Ammon's horn (tissue), 1 donor: ENCODE measurements at places on chromosomes 3 and 15.
A peak's percentile ranks its signal among the peaks of the same experiment; 100 is the strongest.

- DNase-seq: no peak
Observed at GRCh38 chr3:151751161-151751560, 17.4 kb downstream of the AADACL2 start.

- DNase-seq: peak; percentile 95
Observed at GRCh38 chr3:64224826-64225610, at the start of gene PRICKLE2. Gene PRICKLE2, minus strand, starts transcription at chr3:64225466. Its CDS starts 26,539 bp downstream, at chr3:64198927.

- DNase-seq: no peak
Observed at GRCh38 chr3:131474115-131474514, 28.7 kb downstream of the MRPL3 start.

GRCh38 chr3:160006282-160007163, 17.9 kb downstream of the IL12A start:
- peak; percentile 87 for DNase-seq

DNA sequence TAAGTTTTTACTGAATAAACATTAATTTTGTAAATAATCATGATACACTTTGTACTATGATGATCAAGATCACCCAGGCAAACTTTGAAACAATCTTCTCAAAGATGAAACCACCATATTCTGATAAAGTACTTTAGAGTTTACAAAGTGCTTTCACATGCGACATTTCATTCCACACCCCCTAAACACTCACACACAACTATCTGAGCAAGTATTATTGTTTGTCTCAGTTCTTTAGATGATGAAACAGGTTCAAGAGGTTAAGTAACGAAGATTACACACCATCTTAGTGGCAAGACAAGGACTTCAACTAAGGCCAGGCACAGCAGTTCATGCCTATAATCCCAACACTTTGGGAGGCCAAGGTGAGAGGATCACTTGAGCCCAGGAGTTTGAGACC, 37.6 kb downstream of the ZNF148 start:
- no peak for DNase-seq

- DNase-seq: no peak
Observed at GRCh38 chr15:42130246-42130986, 26.0 kb downstream of the PLA2G4F start.

- no peak for DNase-seq
Observed at GRCh38 chr3:43957553-43957952, 266.8 kb downstream of the ABHD5 start.

DNA sequence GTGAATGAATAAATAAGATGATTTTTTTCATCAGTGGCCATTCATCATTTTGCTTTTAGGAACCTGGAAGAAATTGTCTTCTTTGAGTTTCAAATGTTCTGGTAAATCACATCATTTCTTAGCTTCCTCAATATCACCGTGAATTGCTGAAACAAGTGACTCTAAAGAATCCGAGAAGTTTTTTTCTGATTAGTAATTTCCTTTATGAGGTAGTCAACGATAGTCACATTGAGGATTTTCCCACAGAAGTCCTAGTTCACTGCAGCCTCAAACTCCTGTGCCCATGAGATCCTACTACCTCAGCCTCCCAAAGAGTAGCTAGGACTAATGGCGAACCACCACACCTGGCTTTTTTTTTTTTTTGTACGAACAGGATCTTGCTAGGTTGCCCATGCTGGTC, 3.6 kb upstream of the TMPRSS7 start:
- DNase-seq: no peak

DNA sequence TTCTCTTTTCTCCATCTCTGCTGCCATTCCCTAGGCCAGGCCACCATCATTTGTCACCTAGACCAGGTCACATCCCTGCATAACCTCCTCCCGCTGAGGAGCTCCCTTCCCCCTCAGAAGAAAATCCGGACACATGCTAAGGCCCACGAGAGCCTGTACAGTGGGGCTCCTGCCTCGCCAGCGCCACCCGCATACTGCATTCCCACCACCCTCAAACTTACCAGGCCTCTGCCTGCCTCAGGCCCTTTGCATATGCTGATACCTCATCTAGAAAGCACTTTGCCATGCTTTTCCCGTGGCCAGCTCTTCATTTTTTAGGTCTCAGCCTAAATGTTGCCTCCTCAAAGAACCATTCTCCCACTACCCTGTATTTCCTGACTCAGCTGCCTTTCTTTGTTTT, 220.1 kb upstream of the CTDSPL start:
- DNase-seq: no peak

DNA sequence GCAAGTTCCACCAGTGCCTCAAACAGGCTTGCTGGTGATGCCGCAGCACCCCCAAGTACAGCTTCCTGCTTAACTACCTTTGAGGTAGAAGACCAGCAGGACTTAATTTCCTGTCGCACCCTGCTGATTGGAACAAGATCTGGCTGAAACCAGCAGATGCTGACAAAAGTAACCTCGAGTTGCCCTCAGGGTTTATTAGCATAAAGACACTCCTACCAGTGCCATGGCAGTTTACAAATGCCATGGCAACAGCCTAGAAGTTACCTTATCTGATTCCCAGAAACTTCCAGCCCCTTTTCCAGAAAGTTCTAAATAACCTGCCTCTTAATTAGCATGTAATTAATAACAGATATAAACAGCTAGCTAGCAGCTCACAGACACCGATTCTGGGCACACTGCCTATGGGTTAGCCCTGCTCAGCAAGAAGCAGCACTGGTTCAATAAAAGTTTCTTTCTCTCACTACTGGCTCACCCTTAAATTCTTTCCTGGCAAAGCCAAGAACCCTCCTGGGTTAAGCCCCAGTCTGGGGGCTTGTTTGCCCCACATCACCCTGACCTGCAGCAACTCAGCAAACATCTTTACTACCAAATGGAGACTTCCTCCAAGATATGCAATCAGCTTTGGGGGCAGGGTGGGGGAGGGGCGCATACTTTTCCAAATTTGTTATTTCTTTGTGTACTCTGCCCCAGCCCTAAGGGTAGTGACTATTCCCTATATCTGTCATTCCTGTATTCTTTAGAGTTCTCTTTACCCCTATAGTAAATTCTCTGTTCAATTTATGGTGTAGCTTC, 54.2 kb downstream of the MAP4 start:
- no peak for DNase-seq

- peak; percentile 25 for DNase-seq
Observed at GRCh38 chr15:25947323-25948314, 84.5 kb upstream of the ATP10A start.

DNA sequence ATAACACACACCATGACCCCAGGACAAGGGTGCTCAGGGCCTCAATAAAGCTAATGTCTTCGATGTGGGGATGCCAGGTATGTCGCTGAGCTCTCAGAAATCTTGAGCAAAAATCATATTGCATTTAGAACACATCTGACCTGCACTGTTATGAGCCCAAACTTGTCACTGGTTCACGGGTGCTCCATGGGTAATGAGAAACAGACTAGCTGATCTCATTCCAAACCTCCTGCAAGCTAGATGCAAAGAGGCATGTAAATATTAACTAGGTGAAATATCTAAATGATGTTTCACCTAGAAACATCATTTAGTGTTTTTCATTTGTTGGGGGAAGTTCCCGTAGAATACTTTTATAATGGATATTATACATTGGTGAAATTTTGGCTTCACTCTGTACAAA, 549.4 kb downstream of the OCA2 start:
- no peak for DNase-seq

- DNase-seq: no peak
Observed at GRCh38 chr3:87791248-87792027, 267.4 kb downstream of the CGGBP1 start.

DNA sequence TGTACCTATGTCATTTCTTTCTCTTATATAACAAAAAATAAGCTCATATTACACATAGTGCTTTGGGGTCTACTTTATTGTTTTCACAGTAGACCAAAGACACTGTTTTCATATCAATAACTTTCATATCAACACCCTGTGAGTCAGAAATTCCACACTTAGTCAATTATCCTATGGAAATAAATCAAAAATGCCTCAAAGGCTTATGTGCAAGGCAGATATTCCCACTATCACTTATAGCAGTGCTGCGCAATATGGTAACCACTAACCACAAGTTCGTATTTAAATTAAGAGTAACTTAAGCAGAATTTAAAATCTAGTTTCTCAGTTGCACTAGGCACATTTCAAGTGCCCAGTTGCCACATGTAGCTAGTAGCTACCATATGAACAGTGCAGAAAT, 15.9 kb downstream of the SCG3 start:
- no peak for DNase-seq

DNA sequence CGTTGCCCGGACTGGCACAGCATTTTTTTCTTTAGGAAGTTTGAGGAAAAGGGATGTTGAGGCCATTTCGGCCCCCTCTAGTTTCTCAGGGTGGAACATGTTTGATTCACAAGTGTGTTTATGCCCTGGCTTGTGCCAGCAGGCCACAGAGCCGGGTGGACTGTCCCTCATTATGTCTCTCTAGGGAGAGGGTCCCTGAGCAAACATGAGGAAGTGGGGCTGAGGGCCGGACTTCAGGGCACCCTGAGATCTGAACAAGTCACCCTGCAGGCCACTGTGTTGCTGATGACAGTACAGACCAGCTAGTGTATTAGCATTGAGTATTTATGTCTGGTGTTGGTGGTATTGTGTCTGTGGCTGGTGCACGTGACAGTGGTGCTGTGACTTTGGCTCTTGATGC, 34.9 kb downstream of the RNU5B-1 start:
- DNase-seq: no peak

DNA sequence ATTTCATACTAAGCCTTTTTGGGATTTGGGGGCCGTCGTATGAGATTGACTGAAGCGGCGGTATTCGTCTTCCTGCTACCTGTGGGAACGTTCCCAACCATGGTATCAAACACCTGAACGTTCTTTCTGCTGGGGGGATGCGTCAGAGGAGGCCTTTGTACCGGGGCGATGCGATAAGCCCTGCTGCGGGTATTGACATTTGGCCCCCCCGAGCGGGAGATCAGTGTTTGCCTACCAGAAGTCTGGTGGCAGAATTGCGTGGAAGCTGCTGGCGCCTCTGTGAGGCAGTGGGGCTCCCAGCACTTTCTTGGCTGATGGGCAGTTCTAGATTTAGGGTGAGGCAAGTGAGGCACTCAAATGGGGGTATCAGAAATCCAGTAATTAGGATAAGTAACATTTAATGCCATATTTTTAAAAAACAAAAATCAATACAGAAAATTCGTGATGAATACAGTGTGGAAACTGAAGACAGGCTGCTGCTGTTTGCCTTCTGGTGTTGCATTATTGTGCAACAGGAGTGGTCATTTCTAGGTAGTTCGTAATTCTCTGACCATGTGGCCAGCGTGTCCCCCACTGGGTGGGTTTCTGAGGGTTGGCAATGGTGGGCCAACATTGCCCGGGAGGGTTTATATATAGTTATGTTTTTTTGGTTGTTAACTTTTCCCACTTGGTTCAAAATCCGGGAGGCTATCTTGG, 12.7 kb downstream of the TRPM1 start:
- DNase-seq: no peak

DNA sequence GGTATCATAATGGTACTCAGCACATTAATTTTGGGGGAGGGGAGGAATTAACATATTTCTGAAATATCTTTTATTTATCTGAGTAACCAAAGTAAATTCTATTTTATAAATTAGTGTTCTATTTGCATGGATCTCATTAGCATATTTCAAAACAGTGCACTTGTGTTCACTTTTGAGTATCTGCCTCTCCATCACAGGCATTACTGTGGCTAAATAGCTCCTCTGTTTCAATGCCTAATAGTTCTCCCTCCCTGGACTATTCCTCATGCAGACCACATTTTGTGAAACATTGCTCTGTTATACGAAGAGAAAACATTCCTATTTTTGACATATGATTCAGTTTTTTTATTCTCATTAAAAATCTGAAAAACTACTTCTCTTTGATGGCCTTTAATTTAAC, 1127.8 kb downstream of the TUSC7 start:
- DNase-seq: peak; percentile 38

- no peak for DNase-seq
Observed at GRCh38 chr3:193508108-193508507, 46.6 kb downstream of the ATP13A4 start.

- no peak for DNase-seq
Observed at GRCh38 chr15:63999177-63999576, 47.1 kb downstream of the DAPK2 start.

DNA sequence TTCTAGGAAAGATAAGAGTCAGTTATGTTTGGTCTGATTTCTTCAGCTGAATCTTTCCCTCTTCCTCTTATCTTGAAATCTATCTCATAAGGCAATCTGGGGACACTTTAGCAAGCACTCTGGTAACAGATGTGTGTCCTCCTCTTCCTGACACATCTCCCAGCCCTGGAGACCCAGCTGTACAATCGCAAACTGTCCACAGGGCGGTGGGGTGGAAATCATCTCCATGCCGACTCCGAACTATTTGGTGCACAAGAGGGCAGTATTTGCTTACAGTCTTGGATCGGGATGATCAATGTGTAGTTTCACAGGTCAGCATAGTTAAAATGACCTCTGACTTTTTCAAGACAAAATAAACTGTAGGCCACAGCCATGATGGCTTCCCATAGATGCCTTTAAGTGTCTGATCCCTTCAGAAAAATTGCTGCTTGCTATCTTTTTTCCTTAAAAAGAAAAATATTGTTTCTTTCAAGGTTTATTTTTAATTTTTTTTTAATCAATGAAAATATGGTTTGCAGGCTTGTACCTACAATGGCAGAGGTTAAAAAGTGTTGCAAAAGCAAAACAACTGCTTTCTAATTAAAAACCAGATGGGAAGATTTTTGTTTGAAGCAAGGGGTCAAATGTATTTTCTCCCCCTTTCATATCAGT, 17.7 kb downstream of the EEFSEC start:
- DNase-seq: peak; percentile 86

- DNase-seq: peak; percentile 56
Observed at GRCh38 chr15:40047415-40048210, 8.6 kb upstream of the SRP14 start.

DNA sequence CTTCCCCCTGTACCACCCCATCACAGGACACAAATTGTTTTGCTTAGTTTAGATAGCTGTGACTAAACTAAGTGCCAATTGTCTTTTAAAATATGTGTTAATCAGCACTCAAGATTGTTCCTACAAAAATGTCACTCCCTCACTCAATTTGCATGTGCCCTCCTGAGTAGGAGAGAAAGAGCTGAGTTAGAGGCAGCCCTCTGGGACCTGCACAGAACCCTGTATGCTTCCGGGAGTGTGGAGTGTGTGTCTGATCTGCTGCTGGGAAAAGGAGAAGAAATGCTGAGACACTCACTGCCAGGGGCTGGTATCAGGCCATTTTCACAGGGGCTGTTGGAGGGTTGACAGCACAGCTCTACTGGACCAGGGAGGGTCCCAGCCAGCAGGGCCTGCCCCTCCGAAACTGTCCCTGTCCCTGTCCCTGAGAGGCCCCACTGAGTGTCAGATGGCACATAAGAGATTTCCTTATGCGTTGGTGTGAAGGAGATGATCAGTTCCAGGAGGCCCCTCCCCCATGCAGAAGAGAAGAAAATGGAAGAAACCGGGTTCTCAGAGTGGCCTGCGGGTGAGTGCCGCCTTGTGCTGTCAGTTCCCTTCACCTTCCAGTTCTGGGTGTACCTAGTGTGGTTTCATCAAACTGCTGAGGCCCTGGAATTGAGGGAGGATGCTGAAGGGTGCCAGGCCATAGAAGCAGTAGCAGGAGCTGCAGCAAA, 3.9 kb upstream of the B3GNT5 start:
- peak; percentile 41 for DNase-seq

- DNase-seq: no peak
Observed at GRCh38 chr3:12948371-12948770, 107.0 kb upstream of the RPL32 start.
